ENCODE measurements at places on chromosomes 3 and 15.

DNA sequence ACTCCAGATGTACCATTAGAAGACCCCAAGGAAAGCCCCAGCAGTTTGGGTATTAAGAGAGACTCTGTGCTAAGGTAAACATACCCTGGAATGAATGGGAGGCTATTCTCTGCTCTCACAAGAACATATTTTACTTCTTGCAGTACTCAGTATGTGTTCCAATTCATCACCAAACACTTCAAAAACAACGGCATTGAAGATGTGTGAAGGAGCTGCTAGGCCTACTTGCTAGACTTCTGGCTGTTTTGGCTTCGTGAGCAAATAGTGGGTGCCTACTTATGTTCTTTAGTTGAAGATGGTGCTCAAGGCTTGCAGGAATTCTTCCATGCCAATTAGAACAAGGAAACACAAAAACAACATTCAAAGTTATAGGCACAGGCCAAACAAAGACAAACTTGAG lies 514.5 kb downstream of the ROBO1 start:
- no peak for DNase-seq

GRCh38 chr3:77345009-77345408 lies 305.1 kb downstream of the ROBO2 start:
- DNase-seq = no peak

DNA sequence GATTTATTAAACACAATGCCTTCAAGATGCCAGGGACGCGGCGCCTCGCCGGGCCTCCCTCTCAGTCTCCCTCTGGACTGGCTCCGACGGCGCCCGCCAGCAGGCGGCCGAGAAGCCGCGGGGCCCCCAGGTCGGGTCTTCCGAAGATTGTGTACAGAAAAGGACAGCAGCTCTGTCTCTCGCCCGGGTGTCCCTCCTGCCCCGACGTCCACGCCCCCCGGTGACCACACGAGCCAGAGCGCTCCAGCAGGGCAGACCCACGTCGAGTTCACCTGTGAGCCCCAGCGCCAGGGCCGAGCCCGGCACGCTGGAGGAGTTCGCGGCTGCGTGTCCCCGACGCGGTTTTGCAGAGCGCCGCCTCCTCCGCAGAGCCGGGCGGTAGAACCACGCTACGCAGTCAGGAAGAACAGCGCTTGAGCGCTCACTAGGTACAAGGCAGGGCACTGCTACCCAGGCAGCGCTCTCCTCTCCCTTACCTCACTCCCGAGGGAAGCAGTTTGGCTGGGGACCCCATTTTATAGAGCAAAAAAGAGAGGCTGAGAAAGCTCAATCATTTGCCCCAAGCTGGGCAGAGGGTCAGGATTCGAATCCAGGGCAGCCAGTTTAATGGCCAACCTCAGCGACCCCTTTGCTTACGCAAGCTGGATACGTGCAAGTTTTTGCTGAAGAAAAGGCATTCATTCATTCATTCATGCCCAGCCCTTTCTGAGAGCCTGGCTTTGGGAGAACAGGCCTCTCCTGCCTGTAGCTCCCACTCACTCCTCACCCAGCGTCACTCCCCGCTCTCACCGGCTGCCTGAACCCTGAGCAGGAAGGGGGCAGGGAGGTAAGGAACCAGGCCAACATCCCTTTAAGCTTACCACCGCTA lies 3.0 kb upstream of the TLE3 start:
- DNase-seq = peak; percentile 27

- no peak for DNase-seq
Observed at GRCh38 chr3:49445391-49445790, 16.3 kb upstream of the NICN1 start.

DNA sequence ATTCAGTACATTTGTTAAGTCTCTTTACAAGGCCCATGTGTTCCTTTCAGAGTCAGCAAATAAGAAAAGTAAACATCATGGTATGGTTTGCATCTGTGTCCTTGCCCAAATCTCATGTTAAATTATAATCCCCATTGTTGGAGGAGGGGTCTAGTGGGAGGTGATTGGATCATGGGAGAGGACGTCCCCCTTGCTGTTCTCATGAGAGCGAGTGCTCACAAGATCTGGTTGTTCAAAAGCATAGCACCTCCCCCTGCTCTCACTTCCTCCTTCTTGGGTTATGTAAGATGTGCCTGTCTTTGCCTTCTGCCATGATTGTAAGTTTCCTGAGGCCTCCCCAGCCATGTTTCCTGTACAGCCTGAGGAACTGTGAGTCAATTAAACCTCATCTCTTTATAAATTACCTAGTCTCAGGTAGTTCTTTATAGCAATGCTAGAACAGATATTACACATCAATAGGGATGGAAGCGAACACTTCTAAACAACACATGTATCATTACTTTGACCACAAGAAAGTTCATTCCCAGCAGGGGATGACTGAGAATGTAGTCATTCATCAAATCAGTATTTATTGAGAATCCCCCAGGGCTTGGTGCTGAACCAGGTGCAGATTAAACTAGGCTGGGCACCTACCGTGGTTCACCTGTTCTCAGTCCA lies 4.1 kb downstream of the EFCAB12 start:
- DNase-seq = peak; percentile 75

DNA sequence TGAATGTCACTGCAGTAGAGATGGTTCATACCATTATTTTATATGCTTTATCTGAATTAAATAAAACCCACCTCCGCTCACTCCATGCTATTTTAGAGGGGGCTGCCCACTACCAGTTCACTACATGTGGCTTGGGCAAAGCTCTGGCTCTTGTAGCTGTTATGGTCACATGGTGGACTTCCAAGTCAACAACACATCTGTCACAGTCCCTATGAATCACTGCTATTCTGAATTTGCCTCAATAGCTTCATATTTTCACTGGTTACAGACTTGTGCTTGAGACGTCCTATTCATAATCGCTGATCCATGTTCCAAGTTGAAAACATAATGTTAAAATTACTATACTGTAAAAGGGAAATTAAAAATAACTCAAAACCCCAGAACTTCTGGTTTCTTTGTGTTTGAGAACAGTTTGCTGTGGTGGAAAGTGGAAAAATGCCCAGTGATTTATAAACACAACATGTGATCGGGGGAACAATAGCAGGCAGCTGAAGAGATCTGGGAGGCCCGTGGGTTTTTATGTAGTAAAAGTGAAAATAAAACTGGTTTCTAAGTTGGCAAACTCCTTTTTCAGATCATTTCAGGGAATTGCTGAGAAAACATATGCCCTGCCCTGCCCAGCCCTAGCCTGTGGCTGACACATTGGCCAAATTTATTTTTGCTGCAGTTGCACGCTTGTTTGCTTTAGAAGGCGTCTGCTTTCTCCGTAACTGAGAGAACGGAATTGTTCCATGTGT lies 128.8 kb upstream of the PRR23C start:
- no peak for DNase-seq

DNA sequence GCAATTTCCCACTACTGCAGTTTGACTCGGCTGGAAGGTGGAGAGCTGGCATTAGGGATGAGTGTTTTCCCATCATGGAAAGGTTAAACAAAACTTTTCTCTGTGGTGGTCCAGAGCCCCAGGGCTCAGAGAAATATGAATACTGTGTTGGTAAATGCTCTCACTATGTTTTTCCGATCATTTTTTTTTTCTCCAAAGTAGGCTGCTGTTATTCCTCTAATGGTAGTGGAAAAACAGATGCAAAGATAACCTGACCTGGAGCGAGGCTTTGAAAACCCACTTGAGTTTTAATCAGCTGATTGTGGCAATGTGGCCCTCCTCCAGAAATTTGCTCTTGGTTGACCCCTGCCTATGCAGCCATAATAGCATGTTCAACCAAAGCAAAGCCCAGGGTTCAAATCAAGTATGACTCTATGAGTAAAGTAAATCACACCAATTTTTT lies 320.8 kb upstream of the CTNNB1 start:
- no peak for DNase-seq

DNA sequence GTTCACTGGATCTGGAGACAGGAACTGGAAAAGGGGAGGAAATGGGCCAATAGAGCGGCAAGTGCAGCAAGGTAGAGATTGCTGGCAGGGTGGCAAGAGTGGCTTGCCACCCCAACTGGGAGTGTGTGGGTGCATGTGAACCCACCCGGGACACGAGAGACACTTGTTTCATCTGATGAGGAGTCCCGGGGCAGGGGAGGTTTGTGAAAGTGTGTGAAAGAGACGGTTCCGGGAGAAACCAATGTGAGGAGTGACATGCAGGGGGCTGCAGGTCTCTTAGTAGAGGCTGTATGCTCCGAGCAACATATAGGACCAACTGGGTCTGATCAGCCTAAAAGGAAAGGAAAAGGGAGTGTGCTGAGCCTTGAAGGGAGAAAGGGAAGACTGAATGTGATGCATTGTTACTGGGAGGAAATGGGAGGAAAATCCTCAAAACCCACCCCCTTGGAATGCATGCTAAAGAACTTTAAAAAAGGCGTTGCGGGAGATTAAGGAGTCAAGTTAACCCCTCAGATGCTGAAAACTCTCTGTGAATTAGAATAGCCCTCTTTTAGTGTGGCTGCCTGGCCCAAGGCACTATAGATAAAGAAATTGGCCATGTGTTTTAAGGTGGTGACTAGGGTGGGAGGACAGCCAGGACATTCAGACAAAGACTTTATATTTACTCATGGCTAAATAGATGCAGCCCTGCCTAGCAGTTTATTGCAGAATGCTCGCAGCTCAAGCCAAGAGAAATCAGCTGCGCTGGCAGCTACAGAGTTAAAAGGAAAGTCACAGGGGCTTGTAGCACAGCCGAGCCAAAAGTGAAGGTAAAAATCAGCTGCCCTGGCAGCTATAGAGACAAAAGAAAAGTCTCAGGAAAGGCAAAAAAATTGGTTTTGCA lies 9.1 kb upstream of the SLC9C1 start:
- DNase-seq = no peak

GRCh38 chr15:90058308-90058707 lies 44.0 kb downstream of the IDH2 start:
- no peak for DNase-seq

DNA sequence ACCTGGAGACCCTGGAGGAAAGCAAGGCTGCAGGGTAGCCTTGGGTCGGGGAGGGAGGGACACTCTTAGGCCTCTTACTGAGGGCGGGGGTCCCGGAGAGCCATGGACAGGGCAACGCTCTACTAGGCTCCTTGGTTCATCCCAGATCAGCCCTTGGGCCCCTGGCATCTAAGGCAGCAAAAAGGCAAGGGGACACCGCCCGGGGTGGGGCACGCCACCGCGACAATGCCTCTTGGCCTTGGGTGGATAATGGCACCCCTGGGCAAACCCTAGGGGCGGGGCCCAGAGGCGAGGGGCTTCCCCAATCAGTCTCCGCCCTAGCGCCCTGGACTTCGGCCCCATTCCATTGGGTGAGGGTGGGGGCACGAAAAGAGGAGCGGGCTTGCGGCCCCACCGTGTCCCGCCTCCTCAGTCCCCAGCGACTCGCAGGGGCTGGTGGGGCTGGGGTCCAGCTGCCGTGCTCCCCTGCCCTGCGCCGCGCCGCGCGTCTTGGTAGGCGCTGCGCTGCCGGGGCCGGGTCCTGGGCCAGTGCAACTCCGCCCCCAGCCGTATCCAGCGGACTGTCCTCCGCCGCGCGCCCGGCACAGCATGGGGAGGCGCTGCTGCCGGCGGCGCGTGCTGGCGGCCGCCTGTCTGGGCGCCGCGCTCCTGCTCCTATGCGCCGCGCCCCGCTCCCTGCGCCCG lies at the start of gene CHST13:
Gene CHST13 (plus strand): TSS at position 411 of the 684 bp plus-strand sequence. CDS start 178 bp downstream, at position 589.
- DNase-seq = peak; percentile 52

DNA sequence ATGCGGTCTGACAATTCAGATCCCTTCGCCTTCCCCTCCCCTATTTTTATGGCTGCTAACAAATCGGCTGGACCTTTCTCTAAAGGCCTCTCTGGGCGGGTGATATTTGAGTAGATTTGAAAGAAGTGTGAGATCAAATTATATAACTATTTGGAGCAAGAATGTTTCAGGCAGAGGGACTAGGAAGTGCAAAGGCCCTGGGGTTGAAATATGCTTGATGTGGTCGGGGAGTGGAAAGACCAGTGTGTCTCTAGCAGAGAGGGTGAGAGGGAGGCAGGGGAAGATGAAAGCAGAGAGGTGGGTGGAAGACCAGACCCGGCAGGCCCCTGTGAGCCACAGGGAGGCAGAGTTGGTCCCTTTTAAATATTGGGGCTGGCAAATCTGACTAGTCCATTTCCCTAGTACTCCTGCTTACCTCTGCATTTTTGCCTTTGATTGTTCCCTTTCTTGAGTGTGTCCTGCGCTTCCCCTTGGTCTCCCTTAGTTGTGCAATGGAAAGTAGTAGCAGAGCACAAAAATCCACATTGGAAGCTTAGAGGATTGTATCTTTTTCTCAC lies 32.3 kb downstream of the SLCO3A1 start:
- no peak for DNase-seq

DNA sequence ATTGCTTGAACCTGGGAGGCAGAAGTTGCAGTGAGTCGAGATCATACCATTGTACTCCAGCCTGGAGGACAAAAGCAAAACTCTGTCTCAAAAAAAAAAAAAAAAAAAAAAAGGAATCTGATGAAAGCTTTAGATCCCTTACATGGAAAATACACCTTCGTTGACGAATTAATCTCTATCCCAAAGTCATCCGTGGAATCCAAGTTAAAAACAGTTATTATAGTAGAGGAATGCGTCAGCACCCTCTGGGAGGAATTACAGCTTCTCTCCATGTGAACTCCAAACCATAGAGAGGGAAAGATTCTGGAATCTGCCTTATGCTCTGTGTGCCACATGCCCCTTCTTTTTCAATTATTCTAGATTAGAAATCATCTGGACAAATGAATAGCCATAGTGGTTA lies 192.3 kb upstream of the C2CD4B start:
- DNase-seq = no peak

DNA sequence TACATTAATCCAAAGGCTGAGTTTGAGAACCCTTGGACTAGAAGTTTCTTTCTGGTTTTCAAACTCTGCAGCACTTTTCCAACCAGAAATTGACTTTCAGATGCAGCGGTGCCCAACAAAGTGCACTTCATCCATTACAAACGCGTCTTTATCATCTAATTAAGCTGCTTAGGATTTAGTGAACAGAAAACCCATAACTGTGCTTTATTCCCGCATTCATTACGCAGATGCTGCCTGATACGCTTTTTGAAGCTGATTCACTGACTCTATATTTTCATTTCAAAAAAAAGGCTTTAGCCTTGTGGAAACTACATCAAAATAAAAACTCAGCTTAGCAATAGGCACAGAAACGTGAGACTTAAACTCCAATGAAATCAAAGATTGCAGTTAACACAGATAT lies 69.8 kb upstream of the CTXND1 start:
- no peak for DNase-seq

GRCh38 chr15:100096700-100097099 lies 245.1 kb downstream of the ADAMTS17 start:
- DNase-seq = no peak

DNA sequence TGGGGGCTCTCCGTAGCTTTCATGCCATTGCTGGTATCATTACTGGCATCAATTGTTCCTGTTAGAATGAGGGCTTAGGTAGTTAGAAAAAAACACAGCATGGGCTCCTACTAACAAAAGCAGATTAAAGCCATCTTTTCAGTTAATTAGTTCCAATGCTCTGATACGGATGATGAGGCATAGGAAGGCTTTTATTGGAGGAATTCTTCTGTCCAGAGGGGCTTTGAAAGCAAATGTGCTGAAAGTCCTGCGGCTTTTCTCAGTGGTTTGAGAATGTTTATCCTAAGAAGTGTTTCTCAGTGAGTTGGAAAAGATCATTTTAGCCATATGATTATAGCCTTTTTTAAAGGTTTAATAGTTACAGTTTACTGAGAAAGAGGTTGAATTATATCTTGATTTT lies 198.5 kb downstream of the THSD4 start:
- no peak for DNase-seq
